ENCODE measurements at places on chromosomes 2 and 18.
A peak's percentile ranks its signal among the peaks of the same experiment; 100 is the strongest.

DNA sequence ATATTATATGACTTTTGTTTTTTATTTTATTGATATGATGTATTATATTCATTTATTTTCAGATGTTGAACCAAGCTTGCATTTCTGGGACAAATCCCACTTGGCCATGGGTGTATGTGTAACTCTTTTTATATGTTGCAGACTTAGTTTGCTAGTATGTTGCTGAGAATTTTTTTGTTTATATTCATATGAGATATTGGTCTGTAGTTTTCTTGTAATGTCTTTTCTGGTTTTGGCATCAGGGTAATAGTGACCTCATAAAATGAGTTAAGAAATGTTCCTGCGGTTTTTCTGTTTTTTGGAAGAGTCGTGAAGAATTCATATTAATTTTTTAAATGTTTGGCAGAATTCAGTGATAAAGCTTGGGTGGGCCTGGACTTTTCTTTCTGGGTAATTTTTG, 88.7 kb downstream of the ASB1 start:
- no peak for DNase-seq

GRCh38 chr2:206832873-206833272, 67.5 kb downstream of the FASTKD2 start:
- no peak for DNase-seq

DNA sequence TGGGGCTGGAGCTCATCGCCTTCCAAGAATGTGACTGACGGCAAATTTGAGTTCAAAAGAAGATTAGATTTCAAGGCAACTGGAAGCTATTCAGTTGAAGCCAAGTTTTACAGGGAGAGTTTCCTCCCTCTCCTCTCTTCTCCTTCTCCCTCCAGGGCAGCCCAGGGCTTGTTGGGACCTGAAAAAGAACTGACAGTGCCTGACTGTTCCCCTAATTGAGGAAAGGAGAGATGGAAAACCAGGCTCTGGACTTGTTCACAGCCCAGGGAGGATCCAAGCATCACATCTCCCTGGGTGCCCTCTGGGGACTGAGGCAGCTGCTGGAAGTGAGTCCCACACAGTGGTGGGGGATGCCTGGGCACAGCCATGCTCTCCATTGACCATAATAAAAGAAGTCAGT, 88.1 kb downstream of the THNSL2 start:
- DNase-seq, result no peak

- DNase-seq, result no peak
Measured at GRCh38 chr2:138536302-138536701, 34.7 kb downstream of the SPOPL start.

DNA sequence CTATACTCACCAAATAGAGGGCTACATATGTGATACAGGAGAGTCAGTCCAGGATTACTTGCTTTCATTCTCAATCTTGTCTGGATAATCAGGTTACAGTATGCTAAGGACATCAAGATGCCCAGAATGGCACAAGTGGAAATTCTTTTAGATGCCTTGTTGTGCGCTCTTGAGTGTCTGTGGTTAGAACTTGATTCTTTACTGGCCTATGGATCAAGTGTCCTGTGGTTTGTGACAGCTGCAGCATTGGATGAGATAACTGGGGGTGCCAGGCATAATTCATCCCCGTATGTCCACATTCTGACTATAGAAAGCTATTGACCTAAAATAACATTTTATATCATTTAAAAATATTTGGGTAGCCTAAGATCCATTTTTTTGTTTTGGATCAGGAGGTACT, 40.1 kb downstream of the CDC42EP3 start:
- DNase-seq, result no peak

DNA sequence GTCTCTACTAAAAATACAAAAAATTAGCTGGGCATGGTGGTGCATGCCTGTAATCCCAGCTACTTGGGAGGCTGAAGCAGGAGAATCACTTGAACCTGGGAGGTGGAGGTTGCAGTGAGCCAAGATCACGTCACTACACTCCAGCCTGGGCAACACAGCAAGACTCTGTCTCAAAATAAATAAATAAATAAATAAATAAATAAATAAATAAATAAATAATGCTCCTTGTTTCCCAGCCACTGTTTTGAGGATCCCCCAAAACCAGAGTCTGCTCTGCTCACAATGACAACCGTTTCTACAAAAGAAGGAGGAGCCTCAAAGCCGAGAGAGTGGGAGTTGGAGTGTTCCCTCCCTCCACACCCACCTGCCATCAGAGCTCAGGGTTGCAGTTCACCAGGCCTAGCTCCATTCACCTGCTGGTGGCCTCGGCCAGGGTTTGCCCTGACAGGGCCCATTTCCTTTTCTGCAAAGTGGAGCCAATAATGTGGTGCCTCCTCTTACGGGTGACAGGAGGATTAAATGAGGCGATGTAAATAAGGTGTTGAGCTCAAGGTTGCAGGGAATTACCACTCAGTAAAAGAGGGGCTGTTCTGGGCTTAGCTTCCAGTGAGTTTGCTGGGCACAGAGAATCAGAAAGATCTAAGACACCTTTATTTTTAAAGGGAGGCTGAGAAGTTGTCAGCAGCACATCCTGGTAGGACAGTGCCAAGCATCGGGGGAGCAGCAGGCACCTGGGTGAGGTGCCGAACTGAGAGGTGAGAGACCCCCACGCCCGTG, 25.5 kb downstream of the CRACDL start:
- no peak for DNase-seq

- DNase-seq, result no peak
Measured at GRCh38 chr18:55343396-55344073, 244.5 kb downstream of the TCF4 start.

DNA sequence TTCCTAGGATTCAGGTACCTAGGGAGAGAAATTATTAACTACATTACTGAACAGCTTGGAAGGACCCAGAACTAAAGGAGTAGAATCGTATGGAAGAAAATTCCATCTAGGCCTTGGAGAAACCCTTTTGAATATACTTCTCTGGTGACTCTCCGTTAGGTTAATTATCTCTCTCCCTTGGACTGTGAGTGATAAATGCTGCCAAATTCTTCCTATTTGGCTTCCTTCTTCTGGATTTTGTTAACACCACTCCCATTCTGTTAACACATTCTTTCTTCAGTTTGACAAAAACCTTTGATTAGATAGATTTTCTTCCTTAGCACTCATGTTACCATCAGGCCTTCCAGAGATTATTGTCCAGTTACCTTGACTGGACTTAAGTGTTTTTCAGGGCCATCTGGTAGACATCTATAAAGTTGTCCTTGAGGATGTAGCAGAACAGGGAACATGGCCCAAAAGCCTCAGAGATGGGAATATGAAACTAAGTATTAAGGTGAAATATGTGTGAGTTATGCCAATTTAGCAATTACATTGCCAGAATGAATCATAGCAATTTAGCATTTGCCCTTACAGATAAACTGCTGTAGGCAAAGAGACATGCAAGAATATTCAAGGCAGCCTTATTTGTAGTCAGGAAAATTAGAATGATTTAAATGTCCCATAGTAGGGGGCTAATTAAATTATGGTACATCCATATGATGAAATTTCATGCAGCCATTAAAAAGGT, 6.7 kb downstream of the CYP27A1 start:
- no peak for DNase-seq

- no peak for DNase-seq
Measured at GRCh38 chr2:73717251-73717606, 19.9 kb downstream of the TPRKB start.

DNA sequence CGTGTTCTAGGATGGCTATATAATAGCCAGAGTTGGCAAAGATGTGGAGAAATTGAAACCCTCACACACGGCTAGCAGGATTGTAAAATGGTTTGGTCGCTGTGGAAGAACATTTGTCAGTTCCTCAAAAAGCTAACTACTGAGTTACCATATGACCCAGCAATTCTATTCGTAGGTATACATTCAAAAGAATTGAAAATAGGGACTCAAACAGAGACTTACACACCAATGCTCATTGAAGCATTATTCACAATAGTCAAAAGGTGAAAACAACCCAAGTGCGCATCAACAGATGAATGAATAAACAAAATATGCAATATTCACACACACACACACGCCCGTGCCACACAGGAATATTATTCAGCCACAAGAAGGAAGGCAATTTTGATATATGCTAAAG, 98.7 kb downstream of the PLA2R1 start:
- no peak for DNase-seq

GRCh38 chr18:1483385-1483784, 578.7 kb downstream of the ADCYAP1 start:
- no peak for DNase-seq

GRCh38 chr2:143994961-143995360, 525.0 kb downstream of the ZEB2 start:
- no peak for DNase-seq

DNA sequence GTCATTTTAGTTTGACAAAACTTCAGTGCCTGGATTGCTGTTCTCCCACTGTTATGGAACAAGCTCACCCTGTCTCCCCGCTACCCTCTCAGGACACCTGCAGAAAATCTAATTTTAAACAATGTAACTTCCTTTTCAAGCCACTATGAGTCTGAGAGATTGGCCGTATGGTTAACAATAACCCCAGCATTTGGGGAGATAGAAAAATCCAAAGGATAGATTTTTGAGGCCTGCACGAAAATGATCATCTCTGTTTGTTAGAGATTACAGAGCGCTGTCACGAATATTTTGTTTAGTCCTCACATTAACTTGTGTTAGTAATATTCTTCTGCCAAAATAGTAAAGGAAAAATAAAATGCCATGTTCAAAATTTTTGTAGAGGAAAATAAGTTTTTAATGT, 24.7 kb downstream of the CAB39 start:
- DNase-seq, result no peak

GRCh38 chr2:234970477-234970882, 18.7 kb downstream of the SH3BP4 start:
- DNase-seq, result no peak

GRCh38 chr2:95279435-95280035, 5.3 kb downstream of the PROM2 start:
- DNase-seq, result no peak

GRCh38 chr2:217934321-217935131, 68.3 kb downstream of the TNS1 start:
- no peak for DNase-seq

- peak; percentile 13 for DNase-seq
Measured at GRCh38 chr2:100606726-100607343, 44.0 kb downstream of the PDCL3 start.

DNA sequence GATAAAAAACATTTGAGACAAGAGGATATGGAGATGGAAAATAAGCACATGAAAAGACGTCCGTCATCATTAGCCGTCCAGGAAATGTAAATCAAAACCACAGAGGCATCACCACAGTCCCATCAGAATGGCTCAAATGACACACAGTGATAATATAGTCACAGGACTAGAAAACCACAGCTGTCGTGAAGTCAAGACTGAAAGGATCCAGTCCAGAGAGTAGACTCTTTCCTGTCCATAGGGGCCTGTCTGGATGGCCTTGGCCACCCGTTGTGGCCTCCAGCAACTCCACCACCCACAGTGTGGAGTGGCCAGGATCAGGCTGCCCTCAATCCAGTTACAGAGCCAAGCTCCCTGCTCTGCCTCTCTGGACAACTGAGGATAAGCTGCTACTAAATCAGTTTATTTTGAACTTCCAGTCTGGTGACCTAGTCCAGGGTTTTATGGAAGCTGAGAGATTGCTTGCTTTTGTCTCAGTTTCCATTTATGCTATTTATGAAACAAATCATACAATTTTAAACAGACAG, 60.4 kb downstream of the RHOB start:
- DNase-seq, result no peak

DNA sequence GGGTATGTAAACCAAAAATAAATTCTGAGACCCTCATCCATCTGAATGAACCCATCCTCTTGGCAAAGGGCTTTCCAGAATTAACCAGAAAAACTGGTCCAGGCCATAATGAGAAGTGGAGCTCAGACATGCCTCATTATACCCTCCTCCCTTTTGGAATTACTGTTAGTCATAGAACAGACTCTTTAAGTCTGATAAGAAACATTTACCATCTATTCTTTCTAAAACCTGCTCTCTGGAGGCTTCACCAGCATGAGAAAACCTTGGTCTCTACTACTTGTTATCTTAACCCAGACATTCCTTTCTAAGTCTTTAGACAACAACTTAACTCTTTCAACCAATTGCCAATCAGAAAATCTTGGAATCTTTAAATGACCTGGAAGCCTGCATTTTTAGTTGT, 82.8 kb downstream of the QPCT start:
- no peak for DNase-seq

GRCh38 chr2:209942426-209942825, 60.0 kb upstream of the RPE start:
- DNase-seq, result no peak

DNA sequence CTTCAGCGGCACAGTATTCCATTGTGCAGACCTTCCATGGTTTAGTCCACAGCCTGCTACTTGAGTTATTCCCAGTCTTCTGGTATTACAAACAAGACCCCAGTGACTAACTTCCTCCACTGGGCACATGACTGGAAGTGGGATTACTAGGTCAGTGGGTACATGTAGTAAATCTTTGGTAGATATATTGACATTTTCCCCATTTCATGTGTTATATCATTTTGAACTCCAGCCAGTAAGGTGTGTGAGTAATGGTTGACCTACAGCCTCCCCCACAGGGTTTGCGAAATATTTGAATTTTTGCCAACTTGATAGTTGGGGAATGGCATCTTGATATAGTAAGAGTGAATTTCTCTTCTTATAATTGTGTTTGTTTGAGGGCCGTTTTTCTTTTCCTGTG, 58.8 kb downstream of the RNF144A start:
- no peak for DNase-seq

GRCh38 chr2:120551522-120551921, 184.1 kb upstream of the GLI2 start:
- no peak for DNase-seq

- no peak for DNase-seq
Measured at GRCh38 chr2:74137651-74138599, 9.8 kb downstream of the BOLA3 start.

DNA sequence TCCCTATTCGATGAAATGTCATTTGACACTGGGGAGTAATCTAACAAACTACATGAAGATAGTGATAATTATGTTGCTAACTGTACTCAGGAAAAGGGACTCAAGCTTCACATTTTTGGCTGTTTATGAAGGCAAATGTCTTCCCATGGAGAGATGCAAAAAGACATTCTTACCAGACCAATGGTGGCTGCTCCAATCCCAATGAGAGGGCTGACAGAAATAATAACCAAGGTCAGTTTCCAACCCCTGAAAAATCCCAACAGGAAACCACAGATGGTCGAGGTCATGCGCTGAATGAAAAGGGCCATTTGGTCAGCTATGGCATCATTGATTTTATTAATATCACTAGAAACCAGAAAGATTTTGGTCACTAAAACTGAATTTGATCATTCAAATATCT, 37.6 kb downstream of the ABCB11 start:
- DNase-seq, result no peak

- DNase-seq, result no peak
Measured at GRCh38 chr2:112798979-112799975, 15.0 kb upstream of the IL1A start.

- DNase-seq, result no peak
Measured at GRCh38 chr2:125424266-125424785, 1231.6 kb upstream of the GYPC start.
